ENCODE measurements at places on chromosomes 11 and 22.
A peak's percentile ranks its signal among the peaks of the same experiment; 100 is the strongest.

DNA sequence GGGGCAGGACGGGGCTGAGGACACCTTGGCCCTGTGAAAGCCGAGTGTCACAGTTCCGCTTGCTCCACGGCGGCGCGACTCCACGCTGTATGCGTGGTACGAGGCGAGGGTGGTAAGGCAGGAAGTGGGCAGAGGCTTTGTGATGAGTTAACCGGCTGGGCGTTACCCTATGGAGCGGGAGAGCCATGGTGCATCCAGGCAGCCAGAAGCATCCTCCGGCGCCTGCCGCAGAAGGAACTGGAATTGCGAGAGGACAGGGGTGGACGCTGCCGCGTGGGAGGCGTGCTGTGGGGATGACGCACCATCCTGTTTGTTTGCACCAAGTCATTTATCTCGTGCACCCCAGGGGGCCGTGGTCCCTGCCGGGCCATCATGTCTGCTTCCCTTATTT lies 643.9 kb downstream of the BRD1 start:
- no peak for DNase-seq

GRCh38 chr11:105211806-105212554 lies 72.4 kb upstream of the CARD18 start:
- DNase-seq: no peak

DNA sequence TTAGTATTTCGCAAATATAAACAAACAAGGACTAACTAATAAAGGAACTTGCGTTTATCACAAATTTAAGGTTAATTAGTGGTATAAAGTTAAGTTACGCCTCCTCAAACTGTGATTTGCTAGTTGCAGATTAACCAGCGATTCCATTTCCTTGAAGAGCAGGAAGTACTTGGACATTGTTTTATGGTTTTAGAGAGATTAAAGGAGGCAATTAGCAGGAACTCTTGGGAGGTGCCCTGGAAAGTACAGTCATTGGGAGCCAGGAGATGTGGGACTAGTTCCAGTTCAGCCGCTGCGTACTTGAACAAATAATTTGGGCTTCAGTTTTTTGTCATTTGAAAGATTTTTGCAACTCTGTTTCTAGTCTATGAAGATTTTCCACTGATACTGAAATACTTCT lies 3.3 kb downstream of the FAM118B start:
- no peak for DNase-seq

DNA sequence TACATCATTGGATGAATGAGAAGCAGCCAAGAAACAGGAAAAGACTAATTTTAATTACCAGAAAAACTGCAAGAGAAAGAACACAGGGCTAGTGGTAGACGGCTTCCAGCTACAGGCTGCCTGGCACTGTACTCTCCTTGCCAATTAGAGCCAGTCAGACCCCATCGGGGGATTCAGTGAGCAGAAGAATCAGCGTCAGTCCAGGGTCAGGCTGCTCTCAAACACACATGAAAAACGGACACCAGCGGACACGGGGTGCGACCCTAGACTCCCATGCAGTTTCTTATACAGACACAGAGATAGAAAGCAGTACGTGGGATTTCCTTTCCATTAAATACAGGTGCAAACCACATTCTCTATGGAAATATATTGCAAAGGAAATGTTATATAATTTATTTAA lies 1.1 kb upstream of the CNTN5 start:
- no peak for DNase-seq

DNA sequence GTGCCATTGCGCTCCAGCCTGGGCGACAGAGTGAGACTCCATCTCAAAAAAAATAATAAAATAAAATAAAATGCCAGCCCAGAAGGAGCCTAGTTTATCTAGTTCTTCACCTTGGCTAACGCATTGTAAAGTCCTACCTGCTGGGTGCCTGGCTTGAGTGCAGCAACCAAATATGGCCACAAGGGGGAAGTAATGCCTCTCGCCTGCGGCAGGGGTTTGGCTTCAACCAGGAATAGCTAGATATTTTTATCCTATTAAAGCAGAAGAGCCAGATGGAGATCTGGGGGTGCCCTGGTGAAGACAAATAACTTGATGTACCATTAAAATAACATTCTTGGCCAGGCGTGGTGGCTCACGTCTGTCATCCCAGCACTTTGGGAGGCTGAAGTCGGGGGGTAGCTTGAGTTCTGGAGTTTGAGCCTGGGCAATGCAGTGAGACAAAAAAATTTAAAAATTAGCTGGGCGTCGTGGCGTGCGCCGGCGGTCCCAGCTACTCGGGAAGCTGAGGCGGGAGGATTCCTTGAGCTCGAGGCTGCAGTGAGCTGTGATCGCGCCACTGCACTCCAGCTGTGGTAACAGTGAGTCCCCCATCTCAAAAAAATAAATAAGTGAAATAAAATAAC lies 20.6 kb upstream of the PLEKHB1 start:
- DNase-seq: peak; percentile 84

GRCh38 chr22:19615001-19615461 lies 90.8 kb upstream of the CLDN5 start:
- DNase-seq: no peak

- no peak for DNase-seq
Observed at GRCh38 chr11:30488304-30488998, 97.7 kb downstream of the MPPED2 start.

- DNase-seq: no peak
Observed at GRCh38 chr11:88377646-88378045, 40.1 kb upstream of the CTSC start.

GRCh38 chr11:17015627-17016126 lies 1.5 kb upstream of the PLEKHA7 start:
- no peak for DNase-seq

DNA sequence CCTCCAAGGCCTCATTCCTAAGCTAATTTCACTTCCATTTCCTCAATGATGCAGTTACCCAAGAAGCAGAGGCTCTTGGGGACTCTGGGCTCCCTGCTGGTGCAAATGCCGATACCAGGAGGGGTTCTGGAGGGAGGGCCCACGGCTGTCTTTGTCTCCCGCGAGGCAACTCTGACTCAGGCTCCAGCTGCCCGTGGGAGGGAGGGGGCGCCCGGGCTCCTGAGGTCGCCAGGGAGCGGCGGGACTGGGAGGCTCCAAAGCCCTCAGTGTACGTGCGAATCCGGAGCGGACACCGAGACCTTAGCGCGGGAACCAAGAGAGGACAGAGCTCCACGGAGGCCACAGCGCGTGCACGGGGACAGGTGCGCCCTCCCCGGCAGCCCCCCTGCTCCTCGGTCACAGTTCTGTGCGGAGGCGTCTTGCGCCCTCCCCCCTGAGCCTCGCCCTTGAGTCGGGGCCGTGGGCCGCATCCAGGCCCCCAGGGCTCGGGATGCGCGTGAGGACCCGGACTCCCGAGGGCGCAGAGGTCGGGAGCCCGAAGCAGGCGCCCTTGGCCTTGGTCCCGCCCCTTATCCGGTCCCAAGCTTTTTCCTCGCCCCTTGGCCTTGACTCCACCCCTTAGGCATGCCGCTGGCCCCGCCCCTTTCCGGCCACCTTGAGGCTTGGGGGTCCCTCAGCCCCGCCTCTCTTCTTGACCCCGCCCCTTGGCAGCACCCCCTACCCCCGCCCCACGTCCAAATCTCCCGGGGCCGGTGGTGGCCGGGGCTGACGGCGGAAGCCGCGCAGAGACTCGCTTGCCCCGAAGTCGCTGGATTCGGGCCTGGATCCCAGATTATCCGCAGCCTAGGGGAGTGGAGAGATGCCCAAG lies 4.7 kb upstream of the SHISA8 start:
- DNase-seq: peak; percentile 85

- no peak for DNase-seq
Observed at GRCh38 chr11:2143799-2144543, 4.8 kb upstream of the IGF2 start.

GRCh38 chr11:121894581-121894980 lies 221.4 kb downstream of the BLID start:
- no peak for DNase-seq

DNA sequence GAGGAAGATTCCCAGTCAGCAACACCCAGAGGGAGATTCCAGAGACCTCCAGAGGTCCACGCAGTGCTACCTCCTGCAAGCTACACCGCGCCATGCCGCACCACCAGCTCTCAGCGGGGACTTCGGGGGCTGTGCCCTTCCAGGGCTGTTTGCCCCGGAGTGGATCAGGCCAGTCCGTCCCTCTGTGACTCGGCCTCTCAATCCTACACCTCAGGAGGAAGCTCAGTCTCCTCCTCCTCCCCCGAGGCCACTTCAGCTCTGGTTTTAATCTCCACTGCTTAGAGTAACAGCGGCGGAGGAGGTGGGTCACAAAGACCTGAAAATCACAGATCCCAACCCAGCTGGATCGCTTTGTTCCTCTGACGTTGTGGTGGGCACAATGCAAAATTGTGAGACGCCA lies 68.6 kb downstream of the PHF21B start:
- no peak for DNase-seq

- no peak for DNase-seq
Observed at GRCh38 chr11:2122222-2122906, 16.8 kb downstream of the IGF2 start.

GRCh38 chr11:63873311-63873710 lies 34.4 kb downstream of the MARK2 start:
- no peak for DNase-seq

GRCh38 chr11:64990222-64990923 lies 6.4 kb downstream of the BATF2 start:
- DNase-seq: peak; percentile 60

DNA sequence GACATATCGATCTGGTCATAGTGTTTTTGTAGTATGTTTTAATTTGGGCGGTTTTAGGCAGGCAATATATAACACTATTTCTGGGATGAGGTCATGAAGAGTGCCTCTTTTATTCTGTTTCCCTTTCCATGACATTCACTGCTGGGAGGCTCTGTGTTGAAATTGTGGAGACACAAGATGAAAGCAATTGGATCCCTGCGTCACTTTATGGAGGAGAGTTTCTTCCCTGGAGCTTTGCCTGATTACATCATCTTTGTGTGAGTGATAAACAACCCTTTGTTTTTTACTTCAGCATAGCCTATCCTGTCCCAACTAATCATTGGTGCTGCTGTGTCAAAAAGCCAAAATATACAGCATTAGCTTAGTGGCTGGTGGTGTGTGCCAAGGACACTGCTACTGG lies 48.6 kb downstream of the PARVG start:
- no peak for DNase-seq

DNA sequence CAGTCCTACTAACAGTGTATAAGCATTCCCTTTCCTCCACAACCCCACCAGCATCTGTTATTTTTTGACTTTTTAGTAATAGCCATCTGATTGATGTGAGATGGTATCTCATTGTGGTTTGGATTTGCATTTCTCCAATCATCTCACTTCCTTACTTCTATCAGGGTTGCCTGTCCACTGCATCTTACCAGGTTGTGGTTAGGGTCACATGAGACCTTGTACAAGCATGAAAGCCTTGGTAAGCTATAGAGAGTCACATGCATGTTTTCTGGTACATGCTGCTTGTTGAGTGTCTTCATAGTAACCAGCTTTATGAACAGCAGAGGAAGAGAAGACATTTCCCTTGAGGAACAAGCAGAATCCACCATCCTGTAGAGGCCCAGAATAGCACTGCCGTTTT lies 102.9 kb upstream of the PAX6 start:
- no peak for DNase-seq

- no peak for DNase-seq
Observed at GRCh38 chr22:19750507-19751490, 9.8 kb upstream of the TBX1 start.

DNA sequence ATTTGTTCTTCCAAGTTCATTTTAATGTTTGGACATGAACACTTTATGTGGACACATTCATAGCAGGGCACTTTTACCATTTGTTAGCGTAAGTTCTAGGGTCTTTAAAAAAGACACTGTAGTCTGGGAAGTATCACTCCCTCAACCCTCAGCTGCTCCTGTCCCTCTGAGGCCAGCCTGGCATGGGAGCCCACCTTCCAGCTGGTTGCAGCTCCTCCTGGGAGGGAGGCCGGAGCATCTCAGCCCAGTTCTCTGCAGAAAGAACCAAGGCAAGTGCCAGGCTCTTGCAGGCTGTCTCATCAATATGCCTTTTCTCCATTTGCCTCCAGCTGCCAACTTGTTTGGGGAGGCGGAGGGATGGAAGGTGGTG lies 150.6 kb downstream of the OPCML start:
- no peak for DNase-seq

DNA sequence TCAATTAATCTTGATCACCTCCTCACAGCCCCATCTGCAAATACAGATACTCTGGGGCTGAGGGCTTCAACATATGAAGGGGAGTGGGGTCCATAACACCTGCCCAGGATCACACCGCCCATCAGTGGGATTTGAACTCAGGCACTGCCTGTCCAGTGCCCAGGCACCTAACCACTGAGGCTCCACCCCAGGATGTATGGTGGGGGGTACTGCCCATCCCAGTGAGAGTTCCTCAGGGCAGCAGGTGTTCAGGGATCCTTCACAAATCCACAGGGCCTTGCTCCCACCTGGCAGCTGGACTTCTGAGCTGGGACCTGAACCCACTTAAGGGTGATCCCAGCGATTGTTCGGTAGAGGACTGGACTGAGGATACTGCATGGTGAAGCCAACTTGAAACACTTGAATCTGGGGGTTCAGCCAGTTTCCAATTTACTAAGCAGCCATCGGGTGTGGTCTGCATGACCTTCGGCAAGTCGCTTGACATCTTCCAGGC lies 33.3 kb downstream of the PRDM11 start:
- DNase-seq: no peak

DNA sequence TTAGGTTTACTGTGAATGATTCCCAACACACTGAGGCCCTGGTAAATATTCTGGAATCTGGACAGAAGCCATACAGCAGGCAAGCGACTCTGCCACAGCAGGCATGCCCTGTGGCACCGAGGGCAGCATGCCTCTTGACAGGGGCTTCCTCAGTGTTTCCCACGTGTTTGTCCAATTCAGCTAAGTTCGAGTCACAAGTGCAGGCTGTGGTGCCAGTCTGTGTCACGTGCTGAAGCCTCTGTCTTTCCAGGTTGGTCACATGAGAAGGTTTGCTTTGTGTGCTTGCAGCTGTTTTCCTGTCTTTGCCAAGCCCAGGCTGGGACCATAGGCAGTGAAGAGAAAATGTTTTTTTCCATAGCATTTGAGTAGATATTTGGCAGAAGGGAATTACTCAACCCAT lies 2.4 kb upstream of the PPFIBP2 start:
- no peak for DNase-seq

GRCh38 chr11:73291781-73292524 lies 16.1 kb upstream of the ARHGEF17 start:
- no peak for DNase-seq

- no peak for DNase-seq
Observed at GRCh38 chr11:17931595-17931994, 81.3 kb downstream of the SERGEF start.

Measured in sciatic nerve (tissue), 2 donors.